ENCODE measurements at places on chromosomes 16 and 17.

GRCh38 chr17:37037590-37038155 is 88.9 kb downstream of the AATF start:
- no peak for DNase-seq

DNA sequence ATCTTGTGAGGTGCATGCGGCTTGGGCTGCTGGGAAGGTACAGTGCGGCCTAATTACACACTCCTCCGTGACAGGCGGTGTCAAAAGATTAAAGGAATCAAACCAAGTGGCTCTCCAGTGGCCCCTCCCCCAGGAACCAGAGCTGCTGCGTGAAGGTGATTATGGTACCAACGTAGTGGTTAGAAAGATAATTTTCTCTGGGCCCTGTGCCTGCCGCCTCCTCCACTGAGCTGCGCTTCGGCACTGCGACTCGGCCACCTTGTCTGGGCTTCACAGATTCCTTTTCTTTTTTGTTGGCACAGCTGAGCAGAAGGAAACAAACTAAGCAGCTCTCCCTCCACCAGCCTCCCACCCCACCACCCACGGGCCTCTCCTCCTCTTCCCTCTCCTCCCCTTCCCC is 113.2 kb upstream of the SDK2 start:
- no peak for DNase-seq

- DNase-seq, result no peak
Observed at GRCh38 chr16:14405611-14406537, 224.2 kb downstream of the PARN start.

GRCh38 chr17:75570772-75571171 is 16.8 kb upstream of the MYO15B start:
- no peak for DNase-seq

GRCh38 chr16:22888791-22889190 is 74.8 kb downstream of the HS3ST2 start:
- DNase-seq, result no peak

Measured in activated naive CD4-positive, alpha-beta T cell treated with anti-CD3 and anti-CD28 coated beads, Interleukin-2, amount 50 U/mL, for 72 hours (primary cell).